Stomach (tissue), 19 donors: ENCODE measurements at places on chromosomes 13 and 19. TPM values are rescaled to one million over a fixed set of nuclear protein-coding genes. Genes with fewer than 3 reads are reported as not detected.

KIR3DL2 gene
- total RNA-seq, result not detected

GRCh38 chr13:109131698-109132257 lies 502.4 kb downstream of the MYO16 start:
- DNase-seq, result peak; percentile 69

DNA sequence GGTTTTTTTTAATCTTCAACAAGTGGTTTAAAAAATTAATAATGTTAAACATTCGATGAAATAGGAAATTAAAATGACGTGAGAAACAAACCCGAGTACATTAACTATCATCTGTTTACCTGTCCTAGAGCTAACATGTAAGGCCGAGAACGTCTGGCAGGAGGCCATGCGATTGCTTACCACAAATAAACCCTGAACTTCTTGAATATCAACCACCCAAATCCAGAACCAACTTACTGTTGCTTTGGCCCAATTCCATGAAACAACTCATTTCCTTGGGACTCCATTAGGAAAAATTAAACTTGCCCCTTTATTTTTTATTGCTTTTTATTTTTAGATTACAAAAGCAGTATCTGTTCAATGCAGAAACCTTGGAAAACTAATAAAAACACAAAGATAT lies 228.9 kb upstream of the IRS2 start:
- peak; percentile 71 for DNase-seq

DNA sequence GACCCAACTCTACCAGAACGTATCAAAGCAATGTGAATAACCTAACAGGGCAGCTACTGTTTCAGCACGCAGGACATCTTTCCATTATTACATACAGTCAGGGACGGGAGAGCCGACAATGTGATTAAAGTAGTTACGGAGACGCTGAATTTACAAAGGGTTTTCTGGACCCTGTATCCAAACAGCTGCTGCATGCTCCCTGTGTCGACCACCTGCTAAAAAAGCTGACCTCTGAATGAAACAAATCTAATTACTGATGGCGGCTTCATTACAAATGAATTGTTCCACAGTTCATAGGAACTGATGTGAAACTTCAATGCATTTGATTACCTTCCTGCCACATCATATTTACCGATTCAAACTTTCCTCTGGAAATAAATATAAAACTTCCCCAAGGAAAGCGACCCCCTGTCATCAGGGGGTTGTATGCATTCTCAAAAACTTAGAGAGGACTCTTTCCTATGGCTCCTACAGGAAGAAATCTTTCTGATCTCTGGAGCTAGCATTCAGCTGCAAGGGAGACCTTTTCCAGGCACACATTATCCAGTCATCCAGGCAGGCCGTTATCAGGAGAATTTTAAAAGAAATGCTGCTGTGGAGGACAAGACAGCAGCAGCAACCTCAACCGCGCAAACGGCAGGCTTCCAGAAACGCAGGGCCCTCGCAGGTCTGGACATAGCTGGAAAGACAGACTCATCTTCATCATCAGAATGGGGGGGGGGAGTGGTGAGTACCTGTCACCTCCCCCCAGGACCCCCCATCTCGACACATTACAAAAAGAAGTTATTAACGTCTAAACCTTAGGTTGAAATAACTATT lies 3.1 kb downstream of the EFNB2 start:
- DNase-seq, result peak; percentile 57

DNA sequence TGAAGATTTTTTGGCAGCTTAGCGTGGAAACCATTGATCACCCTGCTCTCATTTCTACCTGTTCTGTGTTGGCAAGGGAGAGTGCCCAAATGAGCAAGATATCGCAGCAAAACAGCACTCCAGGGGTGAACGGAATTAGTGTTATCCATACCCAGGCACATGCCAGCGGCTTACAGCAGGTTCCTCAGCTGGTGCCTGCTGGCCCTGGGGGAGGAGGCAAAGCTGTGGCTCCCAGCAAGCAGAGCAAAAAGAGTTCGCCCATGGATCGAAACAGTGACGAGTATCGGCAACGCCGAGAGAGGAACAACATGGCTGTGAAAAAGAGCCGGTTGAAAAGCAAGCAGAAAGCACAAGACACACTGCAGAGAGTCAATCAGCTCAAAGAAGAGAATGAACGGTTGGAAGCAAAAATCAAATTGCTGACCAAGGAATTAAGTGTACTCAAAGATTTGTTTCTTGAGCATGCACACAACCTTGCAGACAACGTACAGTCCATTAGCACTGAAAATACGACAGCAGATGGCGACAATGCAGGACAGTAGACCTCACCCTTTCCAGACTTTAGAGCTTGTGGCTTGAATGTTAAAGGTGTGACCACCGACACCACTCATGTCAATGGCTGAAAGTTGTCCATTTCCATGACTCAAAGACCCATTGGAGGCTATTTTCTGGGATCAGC lies 5.8 kb downstream of the CEBPG start:
- no peak for DNase-seq
